ENCODE measurements at places on chromosomes 3 and 15. TPM values are rescaled to one million over a fixed set of nuclear protein-coding genes. Genes with fewer than 3 reads are reported as not detected.

DNA sequence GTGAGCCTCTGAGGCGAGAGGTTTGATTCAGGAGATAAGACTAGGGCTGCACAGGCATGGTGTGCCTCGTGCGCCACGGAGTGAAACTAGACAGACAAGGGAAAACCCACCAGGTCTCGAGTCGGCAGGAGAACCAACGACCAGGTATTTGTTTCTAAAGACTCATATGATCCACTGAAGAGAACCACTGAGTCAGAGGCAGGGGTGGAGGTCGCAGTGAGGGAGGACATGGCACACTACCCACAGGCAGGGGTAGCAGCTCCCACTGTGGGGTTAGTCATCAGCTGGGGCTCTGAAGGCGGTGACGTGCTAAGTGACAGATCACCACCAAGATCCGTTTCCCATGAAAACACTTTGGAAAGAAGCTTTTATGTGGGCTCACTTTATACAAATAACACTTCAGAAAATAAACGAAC, 45.7 kb downstream of the CHSY1 start:
- no peak for DNase-seq

DNA sequence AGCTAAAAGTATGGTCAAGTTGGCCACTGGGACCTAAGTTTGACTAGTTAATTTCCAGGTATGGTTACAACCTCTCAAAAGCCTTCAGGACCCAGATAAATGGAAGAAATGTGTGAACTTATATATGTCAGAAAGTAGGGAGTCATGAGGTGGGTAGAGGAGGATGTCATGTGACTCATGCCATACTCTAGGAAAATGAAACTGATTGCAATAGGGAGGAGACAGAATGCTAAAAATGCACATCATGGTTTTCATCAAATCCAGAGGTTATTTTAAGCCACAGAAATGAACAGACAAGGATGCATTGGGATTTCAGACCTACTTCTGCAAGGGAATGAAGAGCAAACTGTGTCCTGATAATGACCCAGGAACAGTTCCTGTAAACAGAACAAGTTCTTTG, 310.0 kb downstream of the EDEM1 start:
- DNase-seq = no peak

DNA sequence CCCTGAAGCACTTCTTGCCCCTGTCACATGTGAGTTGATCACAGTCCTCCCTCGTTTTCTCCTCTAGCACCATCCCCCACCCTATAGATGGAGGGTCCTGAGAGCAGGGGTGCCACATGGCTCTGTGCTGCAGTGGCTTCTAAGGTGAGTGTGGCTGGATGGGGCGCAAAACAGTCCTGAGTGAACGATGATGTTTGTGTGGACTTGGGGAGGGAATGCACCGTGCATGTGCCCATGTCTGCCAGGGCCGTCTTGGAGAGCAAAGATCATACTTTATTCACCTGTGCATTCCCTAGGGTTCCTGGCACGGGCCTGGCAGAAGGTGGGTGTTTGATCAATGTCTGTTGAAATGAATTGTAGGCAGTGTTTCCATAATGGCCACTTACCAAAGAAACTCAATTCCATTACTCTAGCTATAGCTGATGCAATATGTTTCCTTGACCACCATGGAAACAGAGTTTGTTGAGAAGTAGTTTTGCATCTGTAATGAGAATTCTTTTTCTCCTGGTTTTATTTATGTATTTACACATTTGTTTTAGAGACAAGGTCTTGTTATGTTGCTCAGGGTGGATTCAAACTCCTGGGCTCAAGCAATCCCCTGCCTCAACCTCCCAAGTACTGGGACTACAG, 58.0 kb downstream of the ABTB1 start:
- DNase-seq = no peak

- no peak for DNase-seq
Measured at GRCh38 chr3:36920884-36921567, 23.8 kb downstream of the TRANK1 start.

DNA sequence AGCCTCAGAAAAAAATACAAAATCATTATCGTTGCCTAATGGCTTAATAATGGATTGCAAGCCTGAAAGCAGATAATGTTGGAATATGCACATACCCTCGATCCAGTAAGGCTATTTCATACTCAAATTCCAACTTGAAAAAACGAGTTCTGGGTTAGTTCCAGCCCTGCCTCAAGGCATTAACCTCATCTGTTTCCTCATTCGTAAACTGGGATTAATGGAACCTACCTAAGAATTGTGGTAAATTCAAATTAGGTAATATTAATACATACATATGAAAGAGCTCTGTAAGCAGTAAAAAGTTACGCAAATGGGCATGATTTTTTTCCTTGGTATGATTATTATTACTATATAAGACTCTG, 107.5 kb downstream of the SRGAP3 start:
- DNase-seq = no peak

The CHST14 gene
- total RNA-seq = 14.0 TPM

The FGF7 gene
- total RNA-seq = 126 TPM

The THRB gene
- total RNA-seq = 59.7 TPM

The P2RY1 gene
- total RNA-seq = 3.5 TPM
